ENCODE measurements at places on chromosomes 1 and 21. TPM values are rescaled to one million over a fixed set of nuclear protein-coding genes. Genes with fewer than 3 reads are reported as not detected.

GPR3 gene
- total RNA-seq = 4.3 TPM

DNA sequence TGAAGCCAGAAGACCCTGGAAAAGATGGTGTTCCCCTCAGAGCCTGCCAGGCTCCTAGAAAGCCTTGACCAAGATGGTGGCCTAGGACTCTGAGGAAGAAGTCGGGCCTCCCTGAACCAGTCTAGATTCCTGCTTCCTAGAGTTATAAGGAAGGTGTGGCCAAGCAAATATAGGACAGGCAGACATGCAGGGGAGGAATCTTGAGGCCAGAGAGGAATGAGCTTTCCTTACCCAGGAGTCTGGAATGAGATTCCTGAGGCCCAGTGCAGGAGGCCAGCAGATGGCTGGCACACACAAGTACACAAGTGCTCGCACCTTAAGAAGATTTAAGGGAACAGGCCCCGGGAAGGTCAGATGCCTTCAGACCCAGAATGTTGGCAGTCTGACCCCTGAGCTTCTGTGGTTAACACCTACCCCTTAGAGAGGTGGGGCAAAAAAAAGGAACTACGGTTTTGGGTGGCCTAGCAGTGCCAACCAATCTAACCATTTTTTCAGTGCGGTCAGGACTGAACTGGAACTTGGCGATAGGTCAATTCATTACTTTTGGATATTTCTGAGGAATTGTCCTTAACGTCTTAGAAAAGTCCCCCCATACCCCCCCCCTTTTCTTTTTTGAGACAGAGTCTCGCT is 73.3 kb downstream of the MDM4 start:
- DNase-seq = no peak

DNA sequence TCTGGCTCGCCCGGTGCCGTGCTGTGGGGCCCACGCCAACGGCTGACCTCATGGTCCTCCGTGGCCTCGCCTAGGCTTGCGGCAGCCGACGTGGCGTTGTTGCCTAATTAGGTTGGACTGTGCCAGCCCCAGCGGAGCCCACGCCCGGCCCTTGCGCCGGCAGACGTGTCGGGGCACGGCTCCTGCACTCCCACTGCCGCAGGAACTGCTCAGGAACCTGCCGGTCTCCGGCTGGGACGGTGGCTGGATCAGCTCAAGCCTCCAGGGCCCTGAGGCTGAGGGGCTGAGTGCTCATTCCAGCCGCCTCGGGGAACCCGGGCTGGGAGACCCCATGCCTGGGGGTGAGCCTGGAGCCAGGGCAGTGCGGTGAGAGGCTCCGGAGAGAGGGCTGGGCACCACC is 16.1 kb upstream of the PEX10 start:
- no peak for DNase-seq

SPATA46 gene
- not detected for total RNA-seq

CDA gene
- 0.27 TPM for total RNA-seq

GRCh38 chr1:226603022-226603857 is 54.7 kb downstream of the STUM start:
- no peak for DNase-seq

Measured in hematopoietic multipotent progenitor cell (in vitro differentiated cells).